ENCODE measurements at places on chromosomes 1 and 21.
A peak's percentile ranks its signal among the peaks of the same experiment; 100 is the strongest.

- no peak for DNase-seq
These were observed 160.4 kb upstream of the SYT6 start for GRCh38 chr1:114314098-114314497.

- no peak for DNase-seq
These were observed 293.3 kb upstream of the RUNX1 start for GRCh38 chr21:35342440-35342839.

DNA sequence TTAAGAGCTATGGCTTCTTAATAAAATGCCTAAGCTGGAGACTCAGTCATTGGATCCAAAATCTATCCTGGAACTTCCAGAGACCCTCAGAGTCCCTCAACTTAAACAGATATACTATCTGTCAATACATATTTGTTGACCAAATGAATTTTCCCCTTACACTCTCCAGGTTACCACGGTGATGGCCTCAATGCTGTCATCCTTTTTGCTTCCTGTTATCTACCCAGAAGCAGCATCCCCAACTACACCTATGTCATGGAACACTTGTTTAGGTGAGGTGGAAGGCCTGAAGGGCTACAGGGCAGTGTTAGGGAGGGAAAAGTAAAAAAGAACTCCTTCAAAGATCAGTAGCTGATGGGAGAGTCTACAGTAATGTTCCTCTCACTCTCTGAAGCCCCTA, 4.4 kb upstream of the C1orf56 start:
- DNase-seq: no peak

- DNase-seq: no peak
These were observed 35.6 kb upstream of the GPR157 start for GRCh38 chr1:9164532-9164900.

- no peak for DNase-seq
These were observed 23.4 kb upstream of the PTPN14 start for GRCh38 chr1:214574598-214575411.

DNA sequence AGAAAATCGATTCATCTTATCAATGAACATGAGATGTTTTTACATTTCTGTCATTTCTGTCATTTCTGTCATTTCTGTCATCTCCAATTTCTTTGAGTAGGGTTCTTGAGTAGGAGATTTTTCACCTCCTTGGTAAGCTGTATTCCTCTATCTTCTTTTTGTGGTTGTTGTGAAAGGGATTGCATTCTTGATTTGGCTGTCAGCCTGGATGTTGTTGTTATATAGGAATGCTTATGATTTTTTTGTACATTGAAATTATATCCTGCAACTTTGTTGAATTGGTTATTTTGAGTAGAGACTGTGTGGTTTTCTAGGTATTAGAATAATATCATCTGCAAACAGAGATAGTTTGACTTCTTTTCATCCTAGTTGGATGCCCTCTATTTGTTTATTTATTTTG, 1233.7 kb downstream of the PLA2G4A start:
- no peak for DNase-seq

GRCh38 chr21:45318556-45319404, 31.1 kb upstream of the POFUT2 start:
- DNase-seq: peak; percentile 41

GRCh38 chr1:86567341-86567740, 20.5 kb downstream of the CLCA4 start:
- no peak for DNase-seq

GRCh38 chr1:19461220-19461554, 24.2 kb downstream of the CAPZB start:
- no peak for DNase-seq

DNA sequence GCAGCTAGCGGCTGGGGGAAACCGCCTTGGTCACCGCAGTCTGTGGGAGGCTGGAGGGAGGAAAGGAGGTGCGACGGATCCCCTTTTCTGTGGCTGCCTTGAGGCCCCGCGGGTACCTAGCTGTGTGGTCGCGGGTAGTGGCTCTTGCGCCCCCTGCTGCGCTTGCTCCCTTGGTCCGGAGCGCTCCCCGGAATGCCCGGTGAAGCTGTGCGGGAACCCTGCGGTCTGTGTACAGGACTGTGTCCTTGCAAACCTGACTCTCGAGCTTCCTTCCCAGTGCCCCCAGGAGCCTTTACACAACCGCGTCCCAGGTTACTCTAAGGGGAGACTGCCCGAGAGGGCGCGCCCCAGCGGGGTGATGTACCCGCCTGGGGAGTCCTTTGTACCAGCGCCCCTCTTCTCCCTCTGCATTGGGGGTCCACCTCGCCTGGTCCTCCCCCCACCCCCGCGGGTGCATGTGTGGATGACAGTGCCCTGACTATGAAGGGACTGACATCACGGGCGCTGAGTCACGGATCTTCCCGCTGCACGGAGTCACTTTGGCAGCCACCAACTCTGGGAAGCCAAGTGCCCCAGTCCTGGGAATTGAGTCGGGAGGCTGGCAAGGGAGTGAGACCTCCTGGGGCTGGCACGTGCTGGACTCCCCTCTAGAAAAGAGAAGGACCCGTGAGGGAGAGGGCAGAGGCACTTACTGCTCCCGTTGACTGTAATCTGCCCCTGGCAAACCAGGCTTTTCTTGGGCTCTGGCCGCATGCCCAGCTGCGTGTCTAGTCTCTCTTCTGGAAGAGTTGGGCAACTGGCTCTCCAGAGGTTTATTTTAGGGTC, 816 bp downstream of the IL6R start:
- peak; percentile 66 for DNase-seq

- no peak for DNase-seq
These were observed 70.3 kb downstream of the SIM2 start for GRCh38 chr21:36769051-36769839.

DNA sequence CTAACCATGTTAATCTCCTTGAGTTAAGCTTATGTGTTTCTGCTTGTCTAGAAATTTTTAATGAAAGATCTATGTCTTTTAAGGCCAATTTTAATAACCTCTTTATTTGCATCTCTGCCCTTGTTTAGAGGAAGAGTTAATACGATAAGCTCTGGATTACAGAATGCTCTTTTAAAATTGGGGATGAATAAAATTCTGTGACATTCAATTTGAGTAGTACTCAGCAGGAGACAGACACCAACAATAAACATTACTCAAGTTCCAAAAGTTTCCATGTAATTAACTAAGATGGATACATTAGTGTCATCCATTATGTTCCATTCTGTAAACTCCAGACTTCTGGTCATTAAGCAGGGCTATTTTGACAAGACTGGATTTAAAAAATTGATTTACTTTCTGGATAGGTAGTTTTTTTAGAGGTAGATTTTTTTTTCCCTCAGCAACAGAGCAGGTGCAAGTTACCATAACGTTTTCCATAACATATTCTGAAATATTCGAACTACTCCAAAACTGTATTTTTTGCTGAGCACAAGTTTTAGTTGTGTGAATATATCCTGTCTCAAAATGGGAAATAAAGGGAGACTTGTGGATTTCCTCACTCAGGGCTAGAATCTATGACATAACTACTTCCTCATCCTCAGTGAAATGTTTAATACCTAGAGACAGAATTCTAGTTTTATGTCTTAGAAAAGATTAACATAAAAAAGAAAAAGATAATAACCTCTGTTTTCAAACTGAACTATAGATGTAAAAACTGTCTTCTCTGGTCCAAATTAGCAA, 221.7 kb downstream of the NEGR1 start:
- no peak for DNase-seq

DNA sequence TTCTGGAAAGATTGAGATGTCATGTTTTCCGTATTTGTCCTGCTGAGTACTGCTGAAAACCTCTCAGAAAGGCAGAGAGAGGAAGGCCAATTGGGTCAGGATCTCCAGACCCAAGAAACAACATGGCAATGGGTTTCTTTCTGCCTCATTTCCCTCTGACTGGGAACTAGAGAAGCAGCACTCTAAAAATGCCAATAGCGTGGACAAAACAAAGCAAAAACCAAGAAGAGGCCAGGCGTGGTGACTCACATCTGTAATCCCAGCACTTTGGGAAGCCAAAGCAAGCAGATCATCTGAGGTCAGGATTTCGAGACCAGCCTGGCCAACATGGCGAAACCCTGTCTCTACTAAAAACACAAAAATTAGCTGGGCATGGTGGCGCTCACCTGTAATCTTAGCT, 18.3 kb downstream of the TNFRSF9 start:
- no peak for DNase-seq

DNA sequence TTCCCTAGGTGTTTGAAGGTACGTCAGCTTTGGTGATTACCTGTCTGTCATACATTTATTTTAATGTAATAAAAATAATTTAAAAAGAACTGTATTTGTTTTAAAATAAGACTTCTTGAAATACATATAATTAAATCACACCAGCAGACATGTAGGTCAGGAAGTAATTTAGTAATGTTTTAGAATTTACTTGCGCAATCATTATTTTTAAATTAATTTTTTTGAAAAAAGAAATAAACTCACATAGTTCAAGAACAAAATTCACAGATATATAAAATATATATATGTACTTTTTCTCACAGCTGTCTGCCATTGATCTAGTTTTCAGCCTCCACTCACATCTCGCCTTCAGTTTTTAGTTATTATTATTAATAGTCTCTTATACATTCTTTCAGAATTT, 875.9 kb downstream of the TTLL7 start:
- no peak for DNase-seq

GRCh38 chr1:212655668-212656440, 43.8 kb downstream of the BATF3 start:
- DNase-seq: no peak

DNA sequence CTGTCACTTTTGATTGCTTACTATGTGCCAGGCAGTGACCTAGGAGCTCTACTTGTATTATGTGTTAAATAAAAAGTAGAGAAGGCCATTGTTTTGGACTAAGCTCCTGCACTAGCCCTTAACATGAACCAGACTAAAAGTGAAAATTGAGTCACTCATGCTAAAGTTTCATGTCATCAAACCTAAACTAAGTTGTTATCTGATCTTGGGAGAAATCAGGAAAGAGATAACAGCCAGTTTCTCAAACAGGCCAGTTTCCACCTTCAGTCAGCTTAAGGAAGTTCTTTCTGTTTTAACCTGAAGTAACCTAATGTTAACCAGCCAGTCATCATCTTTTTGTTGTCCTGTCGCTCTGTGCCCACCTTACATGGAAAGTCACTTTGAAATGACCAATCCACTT, 102.1 kb upstream of the MARK1 start:
- DNase-seq: no peak

GRCh38 chr1:200888349-200888838, 6.3 kb upstream of the INAVA start:
- DNase-seq: no peak

- no peak for DNase-seq
These were observed 97.5 kb upstream of the EDN2 start for GRCh38 chr1:41582004-41582325.

DNA sequence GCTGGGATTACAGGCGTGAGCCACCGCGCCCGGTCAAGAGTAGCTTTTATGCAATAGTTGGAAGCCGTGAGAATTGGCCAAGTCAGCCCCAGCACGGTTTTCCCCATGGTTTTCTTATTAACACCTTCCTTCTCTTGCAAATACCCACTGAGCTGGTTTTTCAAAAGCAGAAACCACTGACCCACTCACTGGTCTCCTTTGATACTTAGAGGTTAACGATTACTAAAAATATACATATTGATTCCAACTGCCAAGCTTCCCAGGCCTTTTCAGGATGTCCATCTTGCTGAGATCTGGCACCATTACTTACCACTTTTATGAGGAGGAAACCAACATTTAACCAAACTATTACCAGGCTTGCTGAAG, 25.9 kb upstream of the TARDBP start:
- no peak for DNase-seq

GRCh38 chr1:1208713-1209433, 2.5 kb upstream of the TNFRSF18 start:
- no peak for DNase-seq

DNA sequence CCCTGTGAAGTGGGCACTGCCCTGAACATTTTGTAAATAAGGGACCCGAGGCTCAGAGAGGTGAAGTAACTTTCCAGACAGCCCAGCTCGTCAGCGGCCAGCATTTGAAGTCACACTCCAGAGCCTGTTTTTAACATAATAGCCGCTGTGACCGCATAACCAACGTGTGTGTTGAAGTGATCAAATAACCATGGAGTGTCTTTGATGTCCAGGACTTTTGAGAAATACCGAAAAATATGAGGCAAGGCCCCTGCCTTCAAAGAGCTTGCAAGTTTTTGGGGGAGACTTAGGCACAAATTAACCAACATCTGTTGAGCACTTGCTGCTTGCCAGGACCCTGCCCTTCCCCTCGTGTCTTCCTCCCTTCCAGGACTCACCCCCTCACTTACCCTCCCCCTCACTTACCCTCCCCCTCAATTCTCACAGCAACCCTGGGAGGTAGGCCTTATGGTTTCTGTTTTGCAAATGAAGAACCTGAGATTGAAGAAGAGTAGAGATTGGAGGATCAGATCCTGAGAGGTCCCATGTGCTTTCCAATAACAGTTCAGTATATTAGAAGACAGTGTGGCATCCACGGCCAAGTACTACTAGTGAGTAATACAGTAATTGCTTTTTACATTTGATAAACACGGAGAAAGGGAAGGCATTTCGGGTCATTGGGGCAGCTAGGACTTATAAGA, 1.3 kb upstream of the SLC16A1 start:
- DNase-seq: peak; percentile 44

DNA sequence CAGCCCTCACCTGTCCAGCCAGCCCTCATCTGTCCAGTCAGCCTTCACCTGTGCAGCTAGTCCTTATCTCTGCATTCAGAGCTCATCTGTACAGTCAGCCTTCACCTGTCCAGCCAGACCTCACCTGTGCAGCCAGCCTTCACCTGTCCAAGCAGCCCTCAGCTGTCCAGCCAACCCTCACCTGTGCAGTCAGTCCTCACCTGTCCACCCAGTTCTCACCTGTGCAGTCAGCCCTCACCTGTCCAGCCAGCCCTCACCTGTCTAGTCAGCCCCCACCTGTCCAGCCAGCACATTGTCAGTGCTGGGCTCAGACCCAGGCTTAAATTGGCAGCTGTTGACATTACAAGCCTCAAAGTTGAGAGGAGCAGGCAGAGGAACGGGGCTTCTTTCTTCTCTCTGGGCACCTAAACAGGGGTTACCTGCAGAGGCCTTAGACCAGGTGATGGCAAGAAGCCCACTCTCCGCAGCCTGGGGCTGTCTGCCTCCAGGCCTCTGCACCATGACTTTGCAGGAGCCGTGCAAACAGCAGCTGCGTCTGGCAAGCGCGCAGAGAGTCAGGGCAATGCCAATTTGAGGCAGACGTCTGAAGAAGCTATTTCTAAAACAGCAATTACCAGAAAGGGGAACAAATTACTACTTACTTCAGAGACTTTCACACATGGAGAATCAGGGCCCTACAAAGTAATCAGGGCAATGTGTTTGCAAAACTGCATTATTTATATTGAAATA, 506.1 kb downstream of the NPHP4 start:
- no peak for DNase-seq

- no peak for DNase-seq
These were observed 38.8 kb downstream of the POFUT2 start for GRCh38 chr21:45248893-45249381.

DNA sequence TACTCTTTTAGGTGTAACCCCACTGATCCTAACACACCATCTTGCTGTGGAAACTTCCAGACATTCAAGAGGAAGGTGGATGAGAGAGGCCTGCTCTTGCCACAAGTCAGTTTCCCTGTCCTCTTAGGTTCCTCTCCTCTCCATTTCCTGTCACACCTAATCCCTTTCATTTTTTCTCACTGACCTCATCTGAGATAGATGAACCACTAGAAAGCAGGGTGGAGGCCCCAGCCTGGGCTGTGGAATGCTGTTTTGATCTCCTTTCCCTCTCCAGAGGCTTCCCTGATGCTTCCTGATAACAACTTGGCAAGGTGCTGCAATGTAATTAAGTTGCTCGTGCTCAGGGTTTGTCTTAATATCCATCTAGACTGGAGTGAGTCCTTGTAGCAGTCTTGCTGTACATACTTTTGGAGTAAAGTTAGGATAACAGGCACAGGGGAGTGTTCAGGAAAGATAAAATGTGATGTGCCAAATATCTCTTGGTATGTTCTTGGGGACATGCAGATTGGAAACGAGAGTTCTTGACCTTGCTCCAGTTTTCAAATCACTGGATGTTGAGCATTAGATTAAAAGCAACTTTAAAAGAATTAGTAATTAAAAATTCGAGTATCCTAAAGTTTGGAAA, 11.2 kb downstream of the LRRC42 start:
- DNase-seq: peak; percentile 35
